ENCODE measurements at places on chromosomes 5 and 9.

GRCh38 chr5:401146-402034 lies 41.6 kb upstream of the EXOC3 start:
- no peak for DNase-seq

DNA sequence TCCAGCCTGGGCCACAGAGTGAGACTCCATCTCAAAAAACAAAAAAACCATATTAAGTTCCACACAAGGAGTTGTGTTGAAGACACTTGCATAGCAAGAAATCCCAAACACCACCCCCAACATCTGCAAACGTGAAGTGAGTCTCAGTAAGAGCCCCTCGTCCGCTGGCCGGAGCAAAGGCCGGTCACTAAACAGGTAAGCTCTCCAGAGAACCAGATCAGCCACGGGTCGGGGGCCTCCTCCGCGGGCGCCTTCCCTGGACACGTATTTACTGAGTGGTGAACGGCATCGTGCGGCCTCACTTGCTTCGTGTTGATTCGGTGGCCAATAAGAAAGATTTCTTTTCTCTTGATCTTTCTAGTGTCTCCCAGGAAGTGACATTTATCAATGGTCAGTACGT lies 93.6 kb downstream of the MRPL36 start:
- DNase-seq = no peak

DNA sequence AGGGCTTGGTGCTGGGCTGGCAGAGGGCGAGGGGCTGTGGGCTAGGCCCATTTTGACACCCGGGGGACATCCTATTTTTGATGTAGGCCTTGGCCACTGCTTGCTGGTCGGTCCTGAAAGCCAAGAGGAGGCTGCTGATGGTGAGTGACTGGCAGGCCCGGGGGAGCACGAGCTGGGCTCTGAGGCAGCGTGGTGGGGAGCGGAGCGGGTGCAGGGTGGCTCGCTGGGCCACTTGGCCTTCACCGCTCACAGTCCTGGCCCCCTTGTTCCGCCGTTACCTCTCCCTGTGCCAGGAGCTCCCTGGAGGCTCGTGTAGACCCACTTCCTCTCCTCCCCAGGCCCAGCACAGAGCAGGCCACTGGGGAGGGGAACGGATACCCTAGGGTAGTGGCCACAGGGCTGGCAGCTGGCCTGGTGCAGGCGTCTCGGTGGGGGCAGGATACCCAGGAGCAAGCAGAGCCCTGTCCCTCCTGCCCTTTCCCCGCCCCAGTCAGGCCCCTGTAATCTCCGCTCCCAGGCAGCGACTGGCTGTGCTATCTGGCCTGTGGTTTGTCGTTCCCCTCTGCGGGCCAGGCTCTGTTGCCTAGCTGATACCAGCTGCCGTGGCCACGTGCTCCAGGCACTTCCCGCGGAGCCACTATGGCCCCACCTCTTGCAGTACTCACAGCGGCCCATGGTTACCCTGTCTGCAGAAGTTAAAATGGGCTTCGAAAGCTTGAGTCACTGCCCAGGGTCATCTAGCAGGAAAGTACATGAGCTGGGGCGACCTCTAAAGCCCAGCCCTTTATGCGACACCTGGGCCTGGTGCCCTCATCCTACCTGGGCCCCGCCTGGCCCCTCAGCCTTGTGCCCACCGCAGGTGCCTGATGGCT lies 11.7 kb upstream of the DOLPP1 start:
- no peak for DNase-seq

GRCh38 chr5:67255881-67256280 lies 59.3 kb upstream of the CD180 start:
- DNase-seq = no peak

- no peak for DNase-seq
Observed at GRCh38 chr9:80242022-80242421, 670.3 kb downstream of the TLE4 start.

DNA sequence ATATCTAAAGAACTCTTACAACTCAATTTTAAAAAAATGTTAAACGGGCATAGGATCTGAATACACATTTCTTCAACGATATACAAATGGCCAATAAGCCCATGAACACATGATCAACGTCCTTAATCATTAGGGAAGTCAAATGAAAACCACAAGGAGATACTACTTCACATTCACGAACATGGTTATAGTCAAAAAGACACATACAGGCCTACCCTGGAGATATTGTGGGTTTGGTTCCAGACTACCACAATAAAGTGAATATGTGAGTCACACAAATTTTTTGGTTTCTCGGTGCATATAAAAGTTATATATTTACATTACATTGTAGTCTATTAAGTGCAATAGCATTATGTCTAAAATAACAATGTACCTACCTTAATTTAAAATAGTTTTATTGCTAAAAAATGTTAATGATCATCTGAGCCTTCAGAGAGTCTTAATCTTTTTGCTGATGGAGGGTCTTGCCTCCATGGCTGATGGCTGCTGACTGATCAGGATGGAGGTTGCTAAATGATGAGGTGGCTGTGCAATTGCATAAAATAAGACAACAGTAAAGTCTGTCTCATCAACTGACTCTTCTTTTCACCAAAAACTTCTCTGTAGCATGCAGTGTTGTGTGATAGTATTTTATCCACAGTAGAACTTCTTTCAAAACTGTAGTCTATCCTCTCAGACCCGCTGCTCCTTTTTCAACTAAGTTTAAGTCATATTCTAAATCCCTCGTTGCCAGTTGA lies 15.1 kb downstream of the AK3 start:
- no peak for DNase-seq

GRCh38 chr9:38162332-38163211 lies 93.5 kb upstream of the SHB start:
- no peak for DNase-seq

GRCh38 chr5:179974946-179975712 lies 67.4 kb upstream of the TBC1D9B start:
- DNase-seq = peak; percentile 19

DNA sequence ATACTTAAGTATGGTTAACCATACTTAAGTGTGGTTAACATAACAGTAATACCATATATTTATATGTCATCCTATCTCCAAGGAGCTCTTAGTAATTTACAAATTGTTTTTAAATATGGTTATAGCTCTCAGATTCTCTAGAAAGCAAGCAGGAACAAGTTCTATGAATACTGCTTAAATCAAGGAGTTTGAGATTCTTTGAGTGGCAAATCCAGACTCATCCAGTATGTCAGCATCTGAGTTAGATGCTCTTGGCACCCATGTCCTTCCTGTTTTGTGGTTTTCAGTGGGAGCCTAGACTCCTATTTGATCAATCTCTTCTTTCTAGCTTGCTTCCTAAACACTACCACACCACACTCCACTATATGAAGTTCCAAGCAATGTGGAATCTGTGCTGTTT lies 114.7 kb upstream of the GDNF start:
- DNase-seq = no peak

DNA sequence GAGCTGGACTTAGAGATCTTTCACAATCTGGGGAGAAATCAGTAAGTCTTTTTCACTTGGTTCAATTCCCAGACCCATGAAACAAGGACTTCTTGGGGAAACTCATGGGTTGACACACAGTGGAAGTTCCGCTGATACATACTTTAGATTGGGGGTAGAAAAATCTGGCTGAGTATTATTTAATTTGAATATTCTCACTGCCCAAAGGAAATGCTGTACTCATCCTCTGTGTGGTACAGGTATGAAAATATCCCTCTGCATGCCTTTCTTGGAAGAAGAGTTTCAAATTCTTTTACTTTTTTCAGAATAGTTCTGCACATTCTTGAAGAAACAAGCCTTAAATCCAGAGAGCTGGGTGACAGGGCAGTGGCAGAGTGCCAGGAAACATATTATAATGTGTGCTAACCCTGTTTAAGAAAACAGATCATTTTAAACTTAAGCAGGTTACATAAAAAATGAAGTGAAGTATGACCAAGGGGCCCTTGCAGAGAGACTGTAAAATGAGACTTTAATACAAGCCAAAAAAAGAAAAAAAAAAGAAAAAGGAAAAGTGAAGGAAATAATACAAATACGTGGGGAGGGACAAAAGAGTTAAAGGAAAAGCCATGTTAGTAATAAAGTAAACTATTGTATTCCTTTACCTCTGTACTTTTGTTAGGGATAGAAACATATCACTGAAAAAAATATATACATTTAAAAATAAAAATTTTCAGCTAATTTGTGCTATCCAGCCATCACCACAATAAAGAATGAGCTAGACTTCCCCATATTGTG lies 173.4 kb upstream of the NR3C1 start:
- DNase-seq = no peak

GRCh38 chr5:18023986-18024385 lies 389.7 kb downstream of the TAF11L14 start:
- no peak for DNase-seq

GRCh38 chr9:29796291-29796952 lies 2223.1 kb upstream of the C9orf72 start:
- DNase-seq = no peak

- no peak for DNase-seq
Observed at GRCh38 chr9:123637945-123638634, 282.1 kb downstream of the CRB2 start.

- DNase-seq = no peak
Observed at GRCh38 chr9:105531530-105531929, 26.4 kb upstream of the FKTN start.

DNA sequence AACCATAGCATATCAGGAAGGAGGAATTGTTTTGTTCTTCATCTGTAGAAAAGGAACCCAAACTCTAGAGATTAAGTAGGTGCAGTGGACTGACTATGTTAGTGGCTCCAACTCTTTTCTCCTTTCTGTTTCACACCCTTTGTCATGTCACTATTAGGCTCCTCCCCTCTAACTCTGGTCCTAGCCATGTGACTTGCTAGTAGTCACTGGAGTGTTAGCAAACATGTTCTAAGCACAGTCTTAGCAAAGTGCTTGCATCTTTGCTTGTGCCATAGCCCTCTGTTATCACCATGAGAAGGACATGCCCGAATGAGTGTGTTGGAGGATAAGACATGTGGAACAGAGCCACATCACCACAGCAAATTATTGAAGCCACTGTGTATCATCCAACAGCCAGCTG lies 55.4 kb upstream of the PPP3R2 start:
- no peak for DNase-seq

GRCh38 chr9:16028548-16028947 lies 475.7 kb downstream of the CCDC171 start:
- DNase-seq = no peak

DNA sequence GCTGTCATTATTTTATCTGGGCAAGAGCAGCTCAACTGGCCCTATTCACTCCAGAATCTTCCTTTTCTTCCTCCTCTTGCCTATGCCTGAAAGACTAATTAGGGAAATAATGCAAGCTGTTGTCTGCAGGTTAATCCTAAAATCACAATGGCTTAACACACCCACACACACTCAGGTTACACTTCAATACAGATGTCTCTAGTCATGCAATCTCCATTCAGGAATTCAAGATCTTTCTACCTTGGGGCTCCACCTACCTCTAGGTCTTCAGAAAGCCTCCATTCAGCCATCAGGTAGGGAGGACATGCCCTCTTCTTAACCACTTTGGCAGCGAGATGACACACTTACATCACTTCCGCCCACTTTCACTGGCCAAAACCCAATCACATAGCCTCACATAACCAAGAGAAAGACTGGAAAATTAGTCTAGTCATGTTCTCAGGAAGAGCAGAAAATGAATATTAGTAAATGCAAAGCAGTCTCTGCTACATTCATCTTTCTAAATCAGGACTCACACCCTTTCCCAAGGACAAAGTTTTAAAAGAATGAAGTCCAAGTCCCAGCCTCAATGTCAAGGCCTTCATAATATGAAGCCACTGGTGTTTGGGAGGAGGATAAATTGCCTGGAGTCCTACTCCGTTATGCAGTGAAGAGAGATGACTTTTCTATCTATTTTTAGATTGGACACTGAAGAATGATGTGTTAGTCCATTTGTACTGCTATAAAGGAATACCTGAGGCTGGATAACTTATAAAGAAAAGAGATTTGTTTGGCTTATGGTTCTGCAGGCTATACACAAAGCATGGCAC lies 428.1 kb downstream of the EFNA5 start:
- no peak for DNase-seq

- DNase-seq = no peak
Observed at GRCh38 chr5:15914638-15915037, 265.0 kb downstream of the MARCHF11 start.

DNA sequence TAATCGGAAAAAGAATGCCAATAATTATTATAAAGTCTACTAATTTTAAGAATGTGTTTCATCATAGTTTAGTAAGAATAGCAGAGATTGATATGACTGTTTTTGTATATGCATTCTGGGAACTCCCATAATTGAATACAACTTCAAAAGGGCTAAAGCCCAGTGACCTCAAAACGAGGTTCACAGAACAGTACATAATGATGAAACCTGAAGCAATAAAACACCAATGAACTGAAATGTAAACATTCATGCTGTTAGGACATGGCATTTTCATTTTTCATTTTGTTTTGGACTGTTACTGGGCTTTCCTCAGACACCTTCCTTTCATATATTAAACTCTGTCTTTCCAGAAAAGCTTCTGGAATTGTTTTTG lies 684 bp upstream of the JMY start:
- DNase-seq = peak; percentile 78

- DNase-seq = no peak
Observed at GRCh38 chr9:104568868-104569267, at the start of gene OR13C8. Gene OR13C8, plus strand, starts transcription at chr9:104569168. Its CDS starts 0 bp downstream, at chr9:104569168.

DNA sequence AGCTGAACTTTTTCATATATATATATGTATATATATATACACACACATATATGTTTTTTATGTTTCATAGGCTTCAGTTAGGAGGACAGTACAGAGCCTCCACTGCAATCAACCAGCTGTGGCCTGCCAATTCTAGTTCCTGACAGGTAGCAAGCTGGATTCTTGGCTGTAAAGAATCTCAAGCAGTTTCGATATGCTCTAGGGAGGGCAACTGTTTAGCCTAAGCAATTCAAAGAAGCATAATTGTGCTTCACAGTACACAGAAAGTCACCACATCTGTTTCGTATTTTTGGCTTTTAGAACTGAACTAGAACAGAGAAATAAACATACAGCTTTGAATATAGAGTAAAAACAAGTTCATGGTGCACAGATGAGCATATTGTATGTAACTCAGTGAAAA lies 152.4 kb upstream of the ARRDC3 start:
- no peak for DNase-seq

DNA sequence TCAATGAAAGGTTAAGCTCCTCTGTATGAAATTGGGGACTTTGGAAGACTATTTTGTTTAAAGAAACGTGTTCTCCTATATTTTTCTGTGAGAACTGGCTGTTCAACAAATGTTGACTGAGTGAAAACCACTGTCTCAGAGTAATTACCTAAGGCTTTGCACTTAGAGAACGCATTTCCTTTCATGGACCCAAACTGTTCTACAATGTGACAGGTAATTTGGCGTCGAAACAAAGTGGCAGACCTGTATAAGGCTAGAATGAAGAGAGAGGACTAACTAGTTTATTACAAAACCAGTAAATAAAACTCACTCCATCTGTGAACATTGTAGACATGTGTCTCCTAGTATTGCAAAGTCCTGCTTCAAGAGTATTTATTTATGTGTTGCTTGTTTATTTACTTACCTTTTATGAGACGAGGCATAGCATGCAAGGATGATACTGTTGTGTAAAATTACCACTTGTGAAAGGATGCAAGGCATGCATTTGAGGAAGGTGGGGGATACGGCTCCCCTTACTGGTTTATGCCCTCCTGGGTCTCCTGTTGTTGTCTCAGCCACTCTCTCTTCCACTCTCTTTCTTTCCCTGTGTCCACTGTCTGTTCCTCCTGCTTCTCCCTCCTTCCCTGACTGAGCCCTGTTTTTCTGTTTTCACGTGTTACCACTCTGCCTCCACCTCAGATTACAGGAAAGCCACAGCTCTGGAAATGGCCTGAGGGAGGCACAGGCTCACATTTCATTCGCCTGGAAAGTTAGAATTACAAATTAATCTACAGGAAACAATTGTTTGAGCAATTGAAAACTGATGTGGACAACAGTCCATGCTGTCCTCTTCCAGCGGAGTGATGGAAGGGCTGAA lies 444.0 kb upstream of the ZNF608 start:
- no peak for DNase-seq

Measured in NCI-H460 (cell line).